COR-L47 (cell line): ENCODE measurements at places on chromosomes 7 and 10.

DNA sequence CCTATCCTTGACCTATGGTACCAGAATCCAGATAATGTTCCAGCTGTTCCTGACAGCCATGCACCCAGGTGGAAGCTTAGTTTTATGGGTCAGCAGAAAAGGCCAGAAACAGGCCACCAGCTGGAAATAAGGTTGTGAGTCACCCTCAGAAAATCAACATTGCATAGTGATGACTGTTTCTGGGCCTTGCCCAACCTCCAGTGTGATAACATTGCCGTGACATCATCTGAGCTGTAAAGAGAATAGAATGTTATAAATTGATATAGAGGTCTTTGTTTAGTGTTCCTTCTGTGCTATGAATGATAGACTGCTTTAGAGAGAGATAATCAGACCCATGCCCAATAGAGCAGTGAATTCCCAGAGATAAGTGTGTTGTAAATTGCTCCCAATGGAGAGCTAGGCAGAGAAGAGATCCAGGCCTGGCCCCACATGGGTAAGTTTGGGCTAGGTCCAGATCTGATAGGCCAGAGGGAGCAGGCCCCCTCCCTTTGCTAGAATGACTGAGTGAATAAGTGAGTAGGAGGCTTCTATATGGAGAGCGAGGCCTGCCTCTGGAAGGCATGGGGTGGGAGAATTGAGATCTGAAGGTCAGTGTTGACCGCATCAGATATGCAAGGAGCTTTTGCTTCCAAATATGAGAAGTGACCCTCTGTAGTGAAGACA lies 14.2 kb upstream of the HPS1 start:
- no peak for DNase-seq

GRCh38 chr10:12597176-12597575 lies 247.8 kb downstream of the CAMK1D start:
- DNase-seq, result no peak

- no peak for DNase-seq
These were observed 72.2 kb upstream of the COL13A1 start for GRCh38 chr10:69729326-69730048.

GRCh38 chr7:31006857-31007256 lies 43.1 kb downstream of the GHRHR start:
- no peak for DNase-seq

DNA sequence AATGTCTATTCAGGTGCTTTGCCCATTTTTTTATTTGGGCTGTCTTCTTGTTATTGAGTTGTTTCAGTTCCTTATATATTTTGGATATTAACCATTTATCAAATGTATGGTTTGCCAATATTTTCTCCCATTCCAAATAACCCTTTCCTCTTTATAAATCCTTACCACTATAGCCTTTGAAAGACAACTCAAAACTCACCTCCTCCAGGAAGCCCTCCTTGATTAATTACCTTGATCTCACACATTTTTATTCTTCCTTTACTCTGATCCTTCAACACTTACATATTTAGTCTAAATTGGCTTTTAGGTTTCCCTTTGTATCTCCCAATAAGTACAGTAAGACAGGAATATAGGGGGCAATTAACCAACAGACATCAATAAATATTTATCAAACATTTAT lies 42.9 kb downstream of the NRCAM start:
- no peak for DNase-seq

GRCh38 chr10:45325116-45325515 lies 9.7 kb upstream of the OR13A1 start:
- no peak for DNase-seq

- no peak for DNase-seq
These were observed 24.9 kb downstream of the NUDT1 start for GRCh38 chr7:2266911-2267310.

- DNase-seq, result no peak
These were observed 364.8 kb downstream of the SFMBT2 start for GRCh38 chr10:7045891-7046599.

DNA sequence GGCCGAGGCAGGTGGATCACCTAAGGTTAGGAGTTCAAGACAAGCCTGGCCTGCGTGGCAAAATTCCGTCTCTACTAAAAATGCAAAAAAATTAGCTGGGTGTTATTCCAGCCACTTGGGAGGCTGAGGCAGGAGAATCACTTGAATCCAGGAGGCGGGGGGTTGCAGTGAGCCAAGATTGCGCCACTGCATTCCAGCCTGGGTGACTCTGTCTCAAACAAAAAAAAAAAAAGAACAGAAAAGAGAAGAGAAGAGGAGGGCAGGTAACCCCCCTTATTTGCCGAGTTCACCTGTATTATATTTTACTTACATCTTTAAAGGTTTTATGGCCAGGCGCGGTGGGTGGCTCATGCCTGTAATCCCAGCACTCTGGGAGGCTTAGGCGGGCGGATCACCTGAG lies 91.7 kb downstream of the RNF216 start:
- no peak for DNase-seq

- no peak for DNase-seq
These were observed 46.8 kb downstream of the HIP1 start for GRCh38 chr7:75691793-75692543.

- no peak for DNase-seq
These were observed 478.2 kb upstream of the PFKP start for GRCh38 chr10:2589196-2589595.

- no peak for DNase-seq
These were observed 92.5 kb downstream of the KMT2E start for GRCh38 chr7:105106473-105106872.

DNA sequence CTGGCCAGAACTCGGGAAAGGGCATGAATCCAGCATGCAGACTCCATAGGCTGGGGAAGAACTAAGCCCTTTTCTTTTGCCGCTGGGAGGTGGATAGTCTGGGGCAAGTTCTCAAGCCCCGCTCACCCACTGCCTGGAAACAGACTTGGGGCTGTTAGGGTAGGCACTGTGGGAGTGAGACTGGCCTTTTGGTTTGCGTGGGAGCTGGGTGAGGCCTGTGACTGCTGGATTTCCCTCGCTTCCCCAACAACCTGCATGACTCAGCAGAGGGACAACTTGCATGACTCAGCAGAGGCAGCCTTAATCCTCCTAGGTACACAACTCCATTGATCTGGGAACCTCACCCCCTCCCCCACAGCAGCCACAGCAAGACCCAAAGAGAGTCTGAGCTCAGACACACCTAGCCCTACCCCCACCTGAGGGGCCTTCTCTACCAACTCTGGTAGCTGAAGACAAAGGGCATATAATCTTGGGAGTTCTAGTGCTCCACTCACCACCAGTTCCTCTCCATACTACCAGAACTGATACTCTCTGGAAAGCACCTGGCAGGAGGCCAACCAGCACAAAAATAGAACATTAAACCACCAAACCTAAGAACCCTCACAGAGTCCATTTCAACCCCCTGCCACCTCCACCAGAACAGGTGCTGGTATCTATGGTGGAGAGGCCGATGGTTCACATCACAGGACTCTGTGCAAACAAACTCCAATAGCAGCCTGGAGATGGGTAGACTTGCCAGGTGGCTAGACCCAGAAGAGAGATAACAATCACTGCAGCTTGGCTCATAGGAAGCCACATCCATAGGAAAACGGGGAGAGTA lies 81.4 kb upstream of the LAMB4 start:
- DNase-seq, result peak; percentile 58
